ENCODE measurements at places on chromosomes 13 and 19.

GRCh38 chr13:33125821-33126570 lies 109.8 kb downstream of the KL start:
- DNase-seq = no peak

DNA sequence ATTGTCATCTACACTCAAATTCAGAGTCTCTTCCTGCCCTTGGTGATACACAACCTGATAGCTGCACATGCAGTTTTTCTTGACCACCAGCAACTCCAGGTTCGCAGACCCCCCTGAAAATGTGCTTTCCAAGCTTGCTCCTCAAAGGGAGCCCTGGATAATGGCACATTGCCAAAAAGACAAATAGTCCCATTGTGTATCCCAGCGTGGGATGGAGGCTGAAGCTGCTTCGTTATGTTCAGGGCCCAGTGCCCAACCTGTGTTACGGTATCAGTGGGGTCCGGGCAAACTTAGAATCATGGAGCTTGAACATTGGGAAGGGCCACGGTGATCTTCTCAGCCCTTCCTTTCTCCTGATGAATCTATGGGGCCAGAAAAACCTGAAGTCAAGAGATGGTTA lies 173.0 kb downstream of the TEX29 start:
- no peak for DNase-seq

DNA sequence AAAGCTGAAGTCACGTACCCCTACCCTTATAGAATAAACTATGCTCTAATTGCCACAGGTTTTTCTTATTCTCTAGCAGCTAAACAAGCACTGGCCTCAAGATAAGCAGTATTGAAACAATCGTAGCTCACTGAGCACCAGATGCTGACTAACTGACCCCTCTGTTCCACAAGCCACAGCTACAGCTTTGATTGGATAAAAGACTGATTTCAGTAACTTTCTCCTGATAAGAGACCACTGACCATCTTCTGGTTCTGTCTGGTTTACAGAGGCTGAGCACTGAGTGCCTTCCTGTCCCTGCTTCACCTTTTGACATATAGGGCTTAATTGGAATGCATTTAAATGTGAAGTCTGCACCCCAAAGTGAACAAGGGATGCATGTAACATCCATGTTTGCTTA lies 8.4 kb upstream of the RAP2A start:
- DNase-seq = no peak

GRCh38 chr13:46496086-46496485 lies 56.9 kb upstream of the LRCH1 start:
- no peak for DNase-seq

DNA sequence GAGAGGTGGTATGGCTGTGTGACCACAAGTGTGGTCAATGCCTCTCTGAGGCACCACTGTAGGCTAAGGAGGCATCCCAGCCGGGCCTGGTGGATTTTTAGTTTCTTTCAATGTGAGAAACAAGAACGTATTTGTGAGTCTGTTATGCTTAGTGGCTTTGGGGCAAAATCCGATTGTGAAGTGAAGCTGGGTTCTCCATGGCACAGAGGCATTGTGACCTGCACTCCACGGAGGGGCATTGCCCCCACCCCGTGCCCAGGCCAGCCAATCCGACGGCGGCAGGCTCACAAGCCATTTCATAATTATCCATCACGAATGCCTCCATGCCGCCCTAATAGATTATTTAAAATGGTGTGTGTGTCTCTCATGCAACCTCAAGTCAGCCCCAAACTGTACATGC lies 151.6 kb downstream of the ZNF536 start:
- no peak for DNase-seq

DNA sequence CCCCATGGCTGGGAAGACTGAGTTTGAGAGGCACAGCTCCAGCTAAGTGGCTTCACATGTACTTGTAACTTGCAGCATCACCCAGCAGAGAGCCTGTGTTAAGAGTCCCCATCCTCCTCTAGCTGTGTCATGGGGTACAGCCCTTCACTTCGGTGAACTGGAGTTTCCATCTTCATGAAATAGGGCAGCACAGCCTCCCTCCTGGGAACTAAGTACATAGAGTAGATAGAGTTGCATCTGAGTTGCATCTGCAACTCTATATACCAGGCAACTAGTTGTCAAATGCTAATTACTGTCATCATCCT lies 1.2 kb downstream of the PRDX2 start:
- no peak for DNase-seq

- DNase-seq = no peak
Observed at GRCh38 chr13:90738881-90739280, 608.6 kb upstream of the MIR17HG start.

DNA sequence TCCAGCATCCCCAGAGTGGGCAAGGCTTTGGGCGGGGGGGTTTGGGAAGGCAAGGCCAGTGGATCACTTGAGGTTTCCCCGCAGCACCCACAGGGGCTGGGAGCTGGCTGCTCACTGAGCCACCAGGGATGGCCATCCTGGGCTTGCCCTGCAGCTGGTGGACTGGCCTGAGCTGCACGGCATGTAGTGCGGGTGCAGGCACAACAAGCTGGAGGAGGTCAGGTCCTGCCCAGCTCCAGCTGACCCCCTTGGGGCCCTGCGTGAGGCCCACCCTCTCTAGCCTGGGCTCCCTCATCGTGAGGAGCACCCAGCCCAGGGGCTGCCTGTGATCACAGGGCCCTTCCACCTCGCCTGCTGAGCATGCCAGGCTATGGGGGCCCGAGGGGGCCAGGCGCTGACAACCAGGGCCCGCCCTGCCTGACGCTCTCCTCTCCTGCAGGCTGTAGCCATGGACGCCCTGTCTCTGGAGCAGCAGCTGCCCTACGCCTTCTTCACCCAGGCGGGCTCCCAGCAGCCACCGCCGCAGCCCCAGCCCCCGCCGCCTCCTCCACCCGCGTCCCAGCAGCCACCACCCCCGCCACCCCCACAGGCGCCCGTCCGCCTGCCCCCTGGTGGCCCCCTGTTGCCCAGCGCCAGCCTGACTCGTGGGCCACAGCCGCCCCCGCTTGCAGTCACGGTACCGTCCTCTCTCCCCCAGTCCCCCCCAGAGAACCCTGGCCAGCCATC lies 22.9 kb downstream of the COMP start:
- DNase-seq = no peak

DNA sequence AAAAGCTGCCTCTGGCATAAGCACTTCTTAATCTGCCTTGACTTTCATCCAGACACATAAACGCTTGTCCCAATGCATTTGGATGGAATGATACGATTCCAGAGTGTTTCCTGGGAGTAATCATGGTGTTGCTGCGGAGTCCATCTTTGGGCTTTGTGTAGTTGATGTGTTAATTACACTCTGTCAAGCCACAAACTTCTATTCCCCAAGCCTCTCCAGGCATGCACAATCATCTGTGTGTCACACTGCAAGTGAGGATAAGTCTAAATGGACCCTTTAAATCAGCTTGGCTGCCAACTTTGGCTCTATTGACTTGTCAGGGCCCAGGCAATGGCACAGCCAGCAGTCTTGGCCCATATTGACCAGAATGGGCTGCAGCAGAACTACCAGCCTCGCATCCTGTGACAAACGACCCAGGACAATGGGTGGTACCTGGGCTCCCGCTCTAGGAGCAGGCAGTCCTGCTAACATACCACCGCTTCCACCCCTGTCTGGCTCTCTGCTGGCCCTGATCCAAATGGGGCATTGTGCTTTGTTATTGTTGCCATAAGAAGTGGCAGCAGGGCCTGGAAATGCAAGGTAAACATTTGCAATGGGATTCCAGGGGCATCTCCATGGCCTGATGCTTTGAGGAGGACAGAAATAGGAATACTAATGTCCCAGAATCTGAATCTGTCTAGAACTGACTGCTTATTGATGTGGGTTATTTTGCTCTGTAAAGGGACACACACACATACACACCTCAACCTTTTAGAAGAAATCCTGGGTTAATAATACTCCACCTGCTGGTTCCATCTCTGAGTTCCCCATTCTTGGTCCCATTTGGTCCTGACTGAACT lies 127.2 kb downstream of the DNAJC15 start:
- no peak for DNase-seq

- DNase-seq = no peak
Observed at GRCh38 chr19:2523630-2524311, 47.8 kb downstream of the GADD45B start.

- DNase-seq = no peak
Observed at GRCh38 chr19:15529774-15530372, 21.5 kb downstream of the CYP4F22 start.

DNA sequence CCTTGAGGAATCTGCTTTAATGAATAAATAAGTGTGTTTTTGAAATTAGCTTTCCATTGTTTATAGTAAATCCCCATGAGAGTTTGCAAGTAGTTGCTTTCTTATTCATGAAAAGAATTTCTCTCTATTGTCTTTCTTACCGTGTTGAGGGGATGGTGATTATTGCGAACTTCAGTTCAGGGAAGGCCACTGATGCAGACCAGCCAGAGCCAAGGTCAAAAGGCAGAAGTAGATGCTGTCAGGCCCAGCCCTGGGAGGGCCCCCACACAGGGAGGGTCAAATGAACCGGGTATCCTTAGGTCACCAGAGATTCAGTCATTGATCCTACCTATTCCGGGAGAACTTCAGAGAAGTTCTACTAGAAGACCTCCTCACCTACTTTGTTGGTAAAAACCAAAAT lies 185.9 kb downstream of the NUFIP1 start:
- DNase-seq = no peak

- no peak for DNase-seq
Observed at GRCh38 chr13:50548586-50548985, 294.9 kb downstream of the DLEU7 start.

GRCh38 chr19:30684613-30685012 lies 312.4 kb downstream of the ZNF536 start:
- DNase-seq = no peak

GRCh38 chr19:49953416-49953815 lies 7.6 kb downstream of the SIGLEC11 start:
- no peak for DNase-seq

DNA sequence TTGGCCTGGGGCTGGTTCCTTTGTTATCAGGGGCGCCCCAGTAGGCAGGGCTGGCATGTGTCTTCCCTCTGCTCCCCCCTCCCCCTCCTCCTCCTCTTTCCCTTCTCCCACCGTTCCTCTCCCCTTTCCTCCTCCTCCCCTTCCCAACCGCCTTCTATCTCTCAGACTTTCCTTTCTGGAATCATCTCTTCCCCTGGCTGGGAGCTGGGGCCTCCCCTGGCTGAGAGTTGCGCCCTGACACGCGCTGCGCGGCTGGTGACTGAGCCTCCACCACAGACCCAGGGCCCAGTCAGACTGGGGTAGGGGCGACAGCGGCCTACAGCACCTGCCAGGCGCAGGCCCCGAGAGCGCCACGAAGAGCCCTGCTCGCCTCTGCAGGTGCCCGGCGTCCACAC lies 2.8 kb downstream of the PNMA8B start:
- DNase-seq = no peak

GRCh38 chr19:10523135-10523636 lies 5.9 kb upstream of the S1PR5 start:
- no peak for DNase-seq

All from activated CD4-positive, alpha-beta T cell treated with anti-CD3 and anti-CD28 coated beads for 48 hours (primary cell).